ENCODE measurements at places on chromosomes 11 and 22.

DNA sequence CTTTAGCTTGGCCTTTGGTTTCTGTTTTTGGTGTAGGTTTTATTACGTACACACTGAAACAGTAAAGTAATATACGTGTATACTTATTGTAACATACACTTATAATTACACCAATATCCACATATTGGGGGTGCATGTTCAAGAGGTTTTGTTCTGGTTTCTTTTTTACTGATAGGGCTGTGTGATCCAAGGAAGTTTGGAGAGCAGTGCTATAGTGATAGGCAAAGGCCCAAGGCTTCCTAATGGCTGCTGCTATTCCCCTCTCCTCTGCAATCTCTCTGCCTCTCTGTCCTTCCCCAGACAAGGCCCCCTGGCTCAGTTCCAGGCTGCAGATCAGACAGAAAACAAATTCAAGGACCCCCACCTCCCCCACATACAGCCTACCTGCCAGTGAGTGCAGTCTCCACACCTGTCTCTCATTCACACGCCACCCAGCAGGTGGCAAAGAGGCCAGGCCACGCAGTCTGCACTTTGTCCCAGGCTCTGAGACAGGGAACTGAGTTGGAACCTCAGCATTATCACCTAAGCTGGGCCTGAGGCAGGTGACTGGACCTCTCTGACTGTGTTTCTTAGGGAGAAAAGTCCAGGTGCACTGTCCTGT, 15.1 kb downstream of the TMEM184B start:
- no peak for DNase-seq

DNA sequence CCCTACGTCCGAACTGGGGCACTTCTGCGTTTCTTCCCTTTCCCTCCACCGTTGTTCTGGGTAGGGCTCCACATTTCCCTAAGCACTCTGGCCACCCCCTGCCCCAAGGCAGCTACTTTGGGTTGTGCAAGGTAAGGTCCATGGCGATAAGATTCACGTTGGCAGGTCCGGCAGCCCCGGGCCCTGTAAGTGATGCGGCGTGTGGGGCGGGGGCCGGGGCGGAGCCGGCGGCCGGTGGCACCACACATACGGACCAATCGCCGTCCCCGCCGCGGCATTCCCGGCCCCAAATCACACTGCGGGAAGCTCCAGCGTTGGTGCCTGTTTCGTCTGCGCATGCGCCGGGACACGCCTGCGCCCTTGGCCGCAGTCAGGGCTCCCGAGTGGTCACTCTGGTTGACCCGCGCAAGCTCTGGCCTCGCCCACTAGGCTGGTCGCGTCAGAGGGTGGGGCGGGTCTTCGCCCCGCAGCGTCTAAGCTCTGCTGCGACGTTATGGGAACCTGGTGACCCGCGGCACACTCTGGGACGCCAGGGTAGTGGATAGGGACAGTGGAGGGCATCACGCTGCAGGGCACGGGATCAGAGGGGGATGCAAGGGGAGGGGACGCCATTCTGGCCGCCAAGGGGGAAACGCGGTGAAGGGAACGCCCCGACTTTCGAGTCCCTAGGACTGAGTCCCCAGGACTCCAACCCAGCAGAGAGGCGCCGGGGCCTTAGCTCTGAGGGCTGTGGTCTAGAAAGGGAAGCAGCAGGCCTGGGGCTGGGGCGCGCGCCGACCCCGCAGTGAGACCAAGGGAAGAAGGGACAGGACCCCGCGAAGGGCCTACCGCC, 1.6 kb downstream of the FADS1 start:
- DNase-seq, result peak; percentile 98

DNA sequence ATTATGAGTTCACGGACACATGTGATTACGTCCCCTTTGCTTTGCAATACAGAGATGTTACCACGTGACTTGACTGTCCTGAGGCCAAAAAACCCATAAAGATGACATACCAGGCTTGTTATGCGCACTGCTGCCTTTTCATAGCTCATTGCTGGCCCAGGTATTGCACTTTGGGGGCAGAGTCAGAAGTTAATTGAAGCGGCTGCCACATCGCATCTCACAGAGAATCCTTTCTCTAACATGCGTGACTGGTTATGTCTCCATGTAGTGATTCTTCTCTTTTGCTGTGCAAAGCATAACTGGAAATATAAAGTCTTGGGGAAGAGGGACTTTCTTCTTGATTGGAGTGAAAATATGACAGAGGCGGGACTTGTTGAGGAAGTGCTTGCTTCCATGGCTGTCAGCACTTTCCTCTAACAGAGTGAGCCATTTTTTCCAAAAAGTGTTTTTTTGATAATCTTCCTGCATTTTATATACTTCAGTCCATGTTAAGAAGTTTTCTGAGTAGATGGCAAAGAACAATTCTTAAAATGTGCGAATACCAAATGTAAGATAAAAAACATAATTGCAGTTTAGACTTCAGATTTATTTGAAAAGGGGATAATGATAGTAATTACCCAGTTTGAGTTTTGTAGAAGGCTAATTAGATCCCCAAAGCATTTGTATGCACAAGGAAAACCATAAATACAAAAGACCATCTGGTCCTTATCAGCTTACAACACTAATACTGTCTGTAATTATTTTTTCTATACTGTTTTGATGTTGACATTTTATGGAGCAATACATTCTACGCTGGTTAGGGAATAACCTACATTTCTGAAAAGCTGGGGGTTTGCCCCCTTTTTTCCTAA, 324.6 kb upstream of the MTNR1B start:
- no peak for DNase-seq

GRCh38 chr11:100964435-100964834, 165.2 kb downstream of the PGR start:
- no peak for DNase-seq

DNA sequence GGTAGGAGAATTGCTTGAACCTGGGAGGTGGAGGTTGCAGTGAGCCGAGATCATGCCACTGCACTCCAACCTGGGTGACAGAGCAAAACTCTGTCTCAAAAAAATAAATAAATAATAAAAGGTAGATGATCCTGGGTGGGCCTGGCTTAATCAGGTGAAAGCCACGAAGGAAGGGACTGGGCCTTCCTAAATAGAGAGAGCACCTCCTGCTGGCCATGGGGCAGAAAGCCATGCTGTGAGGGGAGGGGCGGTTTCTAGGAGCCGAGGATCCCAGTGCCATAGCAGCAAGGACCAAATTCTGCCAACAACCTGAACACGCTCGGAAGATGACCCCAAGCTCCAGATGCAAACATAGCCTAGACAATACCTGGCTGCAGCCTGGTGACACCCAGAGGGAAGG, 24.5 kb upstream of the DGKZ start:
- no peak for DNase-seq

DNA sequence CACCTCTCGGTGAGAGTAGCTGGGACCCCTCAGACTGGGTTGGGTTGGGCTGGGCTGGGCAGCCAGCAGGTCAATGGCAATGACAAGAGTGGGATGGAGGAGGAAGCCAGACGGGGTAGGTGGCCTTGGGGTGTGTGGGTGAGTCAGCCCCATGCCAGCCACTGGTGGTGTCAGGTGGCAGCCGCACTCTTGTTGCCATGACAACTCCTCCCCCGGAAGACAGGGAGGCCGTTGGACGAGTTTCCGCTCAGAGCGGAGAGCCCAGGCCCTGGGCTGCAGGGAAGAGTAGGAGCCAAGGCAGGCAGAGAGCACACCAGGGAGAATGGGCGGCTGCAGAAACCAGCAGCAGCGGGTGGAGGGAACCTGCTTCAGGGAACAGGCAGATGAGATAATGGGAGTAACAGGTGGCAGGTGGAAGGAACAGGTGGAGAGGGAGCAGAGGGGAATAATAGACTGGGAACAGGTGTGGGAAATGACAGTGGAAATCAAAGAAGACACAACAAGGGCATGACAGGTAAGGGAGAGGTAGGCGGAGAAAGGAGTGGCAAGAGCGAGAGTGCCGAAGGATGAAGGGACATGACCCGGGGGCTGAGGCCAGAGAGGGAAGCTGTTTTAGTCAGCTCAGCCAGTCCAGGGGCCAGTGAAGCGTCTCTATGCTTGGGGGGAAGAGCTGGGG, 8.7 kb downstream of the SPTBN2 start:
- no peak for DNase-seq

DNA sequence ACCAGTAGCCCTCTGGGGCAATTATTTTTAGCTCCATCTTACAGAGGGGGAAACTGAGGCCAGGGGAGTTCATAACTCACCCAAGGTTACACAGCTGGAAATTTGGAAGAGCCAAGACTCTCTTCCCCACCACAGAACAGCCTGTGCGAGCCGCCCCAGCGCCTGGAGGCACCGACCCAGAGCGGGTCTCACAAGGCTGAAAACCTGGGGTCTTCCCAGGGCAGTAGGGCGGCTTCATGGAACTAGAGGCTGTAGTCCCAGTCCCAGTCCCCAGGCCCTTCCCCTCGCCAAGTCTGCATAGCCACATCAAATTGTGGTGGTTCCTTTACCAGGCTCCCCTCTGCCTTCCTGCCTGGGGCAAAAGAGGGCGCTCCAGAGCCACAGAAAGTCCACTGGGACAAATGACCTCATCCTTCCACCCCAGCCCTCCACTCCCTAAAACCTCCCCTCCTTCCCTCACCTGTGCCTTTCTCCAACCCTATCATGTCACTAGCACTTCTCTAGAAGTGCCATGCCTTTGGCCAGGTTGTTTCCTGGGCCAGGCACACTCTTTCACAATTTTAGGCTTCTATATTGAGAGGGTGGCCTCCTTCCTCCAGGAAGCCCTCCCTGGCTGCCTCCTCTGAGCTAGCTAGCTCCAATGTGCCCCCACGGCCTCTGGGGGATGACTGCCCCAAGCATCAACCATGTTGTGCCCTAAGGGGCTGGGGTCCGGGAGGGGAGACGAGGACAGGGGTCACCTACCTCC, 15.2 kb upstream of the CDC42EP1 start:
- DNase-seq, result peak; percentile 80

DNA sequence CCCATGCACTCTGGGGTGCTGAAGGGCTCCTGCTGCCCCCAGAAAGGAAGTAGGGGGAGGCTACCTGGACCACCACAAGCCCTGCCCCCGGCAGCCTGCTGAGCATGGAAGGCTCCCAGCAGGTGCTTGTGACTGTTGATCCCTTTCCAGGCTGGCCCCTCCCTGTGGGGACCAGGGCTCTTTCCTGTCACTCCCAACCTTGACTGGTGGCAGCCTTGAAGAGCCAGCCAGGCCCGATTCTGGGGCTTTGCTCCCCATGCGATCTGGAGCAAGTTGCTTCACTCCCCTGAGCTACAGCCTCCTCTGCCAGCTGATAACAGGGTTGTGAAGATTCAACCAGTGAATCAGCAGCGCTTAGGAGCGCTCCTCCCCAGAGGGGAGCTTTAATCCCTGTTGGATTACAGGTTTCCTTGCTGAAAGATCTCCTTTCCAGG, 4.6 kb upstream of the CST6 start:
- no peak for DNase-seq
